CD14-positive monocyte (primary cell): ENCODE measurements at places on chromosomes 6 and 20.
A peak's percentile ranks its signal among the peaks of the same experiment; 100 is the strongest.

DNA sequence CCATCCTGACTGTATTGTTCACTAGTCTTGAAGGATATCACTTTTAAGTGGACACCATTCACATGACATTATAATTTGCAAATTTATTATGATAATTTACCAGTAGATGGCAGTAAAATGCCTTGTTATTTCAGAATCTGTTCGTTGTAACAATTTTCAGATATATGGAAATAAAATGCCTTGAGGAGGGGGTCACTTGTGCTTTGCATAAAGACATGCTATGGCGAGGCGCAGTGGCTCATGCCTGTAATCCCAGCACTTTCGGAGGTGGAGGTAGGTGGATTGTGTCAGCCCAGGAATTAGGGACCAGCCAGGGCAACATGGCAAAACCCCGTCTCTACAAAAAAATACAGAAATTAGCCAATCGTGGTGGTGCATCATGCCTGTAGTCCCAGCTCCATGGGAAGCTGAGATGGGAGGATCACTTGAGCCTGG is 9.0 kb upstream of the NCOA6 start:
- peak; percentile 24 for DNase-seq

GRCh38 chr6:136673571-136673970 is 118.7 kb downstream of the MAP3K5 start:
- DNase-seq, result no peak

GRCh38 chr6:5164092-5164491 is 79.0 kb downstream of the PPP1R3G start:
- DNase-seq, result no peak

DNA sequence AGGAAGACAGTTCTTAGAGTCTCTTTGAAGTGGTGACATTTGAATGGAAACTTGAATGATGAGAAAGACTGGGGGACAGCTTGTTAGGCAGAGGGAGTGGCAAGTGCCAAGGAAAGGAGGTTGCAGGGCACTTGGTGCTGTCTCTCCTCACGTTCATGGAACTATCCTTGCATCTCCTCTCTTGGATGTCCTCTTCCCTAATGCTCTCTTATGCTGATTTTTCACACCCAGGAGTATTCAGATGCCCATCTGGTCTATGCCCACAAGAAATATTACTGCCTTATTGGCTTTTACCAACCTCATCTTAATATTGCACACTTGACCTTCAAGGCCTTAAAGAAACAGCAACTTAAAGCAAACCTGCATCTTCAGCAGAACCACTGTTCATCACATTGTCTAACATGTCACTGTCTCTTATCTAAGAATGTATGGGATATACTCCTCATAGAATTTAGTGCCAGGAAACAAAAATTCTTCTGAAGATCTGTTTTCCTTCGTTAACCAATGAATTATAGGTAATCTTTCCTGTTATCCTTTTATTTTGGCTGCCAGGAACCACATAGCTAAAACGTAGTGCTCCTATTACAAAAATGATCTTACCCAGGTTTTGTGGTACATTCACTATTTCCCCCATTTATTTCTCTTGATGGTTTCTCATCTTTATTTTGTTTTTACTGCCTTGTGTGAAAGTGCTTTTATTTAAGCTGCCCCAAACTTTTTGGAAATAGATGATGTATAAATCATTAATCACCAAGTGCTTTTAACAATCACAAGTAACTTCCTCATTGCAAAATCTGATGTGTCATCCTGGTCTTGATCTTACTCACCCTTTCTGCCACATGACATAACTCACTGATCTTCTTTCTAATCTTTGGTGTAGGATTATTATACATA is 12.8 kb downstream of the RGS17 start:
- peak; percentile 82 for DNase-seq

DNA sequence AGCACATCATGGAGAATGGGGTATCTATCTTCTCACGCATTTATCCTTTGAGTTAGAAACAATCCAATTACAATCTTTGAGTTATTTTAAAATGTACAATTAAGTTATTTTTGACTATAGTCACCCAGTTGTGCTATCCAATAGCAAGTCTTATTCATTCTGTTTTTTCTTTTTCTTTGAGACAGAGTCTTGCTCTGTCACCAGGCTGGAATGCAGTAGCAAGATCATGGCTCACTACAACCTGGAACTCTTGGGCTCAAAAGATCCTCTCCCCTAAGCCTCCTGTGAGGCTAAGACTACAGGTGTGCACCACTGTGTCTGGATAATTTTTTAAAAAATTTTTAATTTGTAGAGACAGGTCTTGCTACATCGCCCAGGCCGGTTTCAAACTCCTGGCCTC is 201.5 kb upstream of the ZNF217 start:
- no peak for DNase-seq

DNA sequence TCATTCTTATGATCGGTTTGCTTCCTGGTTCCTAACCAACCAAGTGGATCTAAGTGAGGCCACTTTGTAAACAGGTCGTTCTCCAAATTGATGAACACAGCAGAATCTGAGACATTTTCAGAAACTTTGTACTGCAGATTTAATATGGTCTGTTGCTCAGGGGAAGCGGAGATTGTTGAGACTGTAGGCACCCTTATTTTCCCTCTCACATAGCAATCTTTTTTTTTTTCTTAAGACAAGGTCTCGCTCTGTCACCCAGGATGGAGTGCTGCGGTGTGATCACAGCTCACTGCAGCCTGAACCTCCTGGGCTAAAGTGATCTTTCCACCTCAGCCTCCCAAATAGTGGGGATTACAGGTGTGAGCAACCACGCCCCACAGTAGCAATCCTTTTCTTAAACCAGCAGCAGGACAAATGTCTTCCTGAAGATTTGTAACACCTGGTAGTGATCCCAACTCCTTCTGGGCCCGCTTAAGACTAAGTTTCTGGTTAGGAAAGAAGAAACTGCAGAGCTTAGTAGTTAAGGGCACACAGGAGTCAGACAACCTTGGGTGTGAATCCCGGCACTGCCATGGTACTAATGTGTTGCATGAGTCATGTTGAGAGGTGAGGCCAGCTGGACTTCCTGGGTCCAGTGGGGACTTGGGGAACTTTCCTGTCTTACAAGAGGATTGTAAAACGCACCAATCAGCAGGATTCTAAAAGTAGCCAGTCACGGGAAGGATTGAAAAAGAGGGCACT is 48.4 kb upstream of the EZR start:
- DNase-seq, result peak; percentile 20

- DNase-seq, result no peak
Measured at GRCh38 chr6:88945415-88946008, 17.9 kb downstream of the RNGTT start.

GRCh38 chr6:149634315-149634714 is 14.2 kb downstream of the KATNA1 start:
- no peak for DNase-seq

- DNase-seq, result no peak
Measured at GRCh38 chr6:157759028-157759427, 64.0 kb upstream of the SNX9 start.

DNA sequence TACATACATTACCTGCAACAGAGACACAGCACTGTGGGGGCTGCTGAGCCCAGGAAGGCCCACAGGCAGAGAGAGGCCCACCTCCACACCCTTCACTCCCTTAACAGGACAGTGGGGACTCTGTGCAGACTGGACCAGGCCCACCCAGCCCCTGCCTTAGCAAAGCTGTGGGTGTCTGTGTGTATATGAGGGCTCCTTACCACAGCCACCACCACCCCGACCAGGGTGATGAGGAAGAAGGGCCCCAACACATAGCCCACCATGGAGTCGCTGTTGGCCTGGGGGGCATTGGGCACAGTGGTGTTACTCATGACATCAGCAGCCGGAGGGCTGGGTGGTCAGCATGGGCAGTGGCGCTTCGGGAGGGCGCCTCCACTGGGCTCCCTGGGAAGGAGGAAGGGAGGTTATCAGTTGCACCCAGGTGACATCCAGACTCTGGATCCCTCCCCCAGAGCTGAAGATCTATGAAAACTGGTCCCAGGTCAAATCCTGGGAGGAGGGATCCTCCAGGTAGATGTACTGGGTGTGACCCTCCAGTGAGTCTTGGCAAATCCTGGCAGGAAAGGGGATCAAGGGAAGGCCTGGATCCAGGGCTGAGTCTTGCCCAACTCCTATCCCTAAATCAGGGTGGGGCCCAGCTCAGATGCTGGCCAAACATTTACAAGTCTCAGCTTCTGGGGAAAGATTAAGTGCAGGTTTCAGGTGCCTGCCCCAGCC is 1.2 kb downstream of the SMIM29 start:
- DNase-seq, result no peak

- peak; percentile 69 for DNase-seq
Measured at GRCh38 chr20:2469991-2470422, 582 bp downstream of the SNRPB start.

- DNase-seq, result no peak
Measured at GRCh38 chr6:4460586-4461475, 315.4 kb upstream of the CDYL start.

DNA sequence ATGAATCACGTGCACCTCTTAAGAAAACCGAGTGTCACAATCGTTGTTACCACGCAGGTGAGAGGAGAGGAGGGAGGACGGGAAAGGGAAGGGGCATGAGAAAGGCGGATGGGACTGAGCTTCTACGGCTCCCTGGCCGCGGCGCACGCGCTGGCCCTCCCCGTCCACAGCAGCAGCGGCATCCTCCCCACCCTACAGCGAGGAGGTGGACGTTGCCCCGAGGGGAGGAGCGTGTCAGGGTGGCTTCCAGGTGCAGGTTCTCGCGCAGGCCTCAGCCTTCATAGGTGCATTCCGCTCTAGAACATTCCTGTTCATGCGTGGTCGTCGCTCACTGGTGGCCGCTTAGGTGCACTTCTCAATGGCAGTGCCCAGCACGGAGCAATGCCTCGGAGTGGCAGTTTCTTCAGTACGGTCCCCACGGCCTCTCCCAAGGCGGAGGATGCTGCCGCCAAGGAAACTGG is 29.7 kb upstream of the AFDN start:
- no peak for DNase-seq

DNA sequence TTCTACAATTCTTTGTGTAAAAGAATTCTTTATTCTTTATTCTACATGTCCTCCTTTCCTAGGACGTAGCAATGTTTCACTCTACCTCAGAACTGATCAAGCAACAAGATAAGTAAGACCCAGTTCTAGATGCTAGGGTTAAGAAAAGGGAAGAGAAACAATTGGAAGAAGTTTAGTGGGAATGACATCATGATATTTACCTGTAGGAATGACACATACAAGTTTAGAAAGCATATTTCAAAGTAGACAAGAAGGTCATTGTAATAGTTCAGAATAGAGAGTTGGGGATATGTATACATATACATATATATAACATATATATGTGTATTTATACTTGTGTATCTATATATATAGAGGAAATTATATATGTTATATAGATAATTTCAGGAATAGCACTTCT is 43.4 kb upstream of the LRRC1 start:
- DNase-seq, result no peak

DNA sequence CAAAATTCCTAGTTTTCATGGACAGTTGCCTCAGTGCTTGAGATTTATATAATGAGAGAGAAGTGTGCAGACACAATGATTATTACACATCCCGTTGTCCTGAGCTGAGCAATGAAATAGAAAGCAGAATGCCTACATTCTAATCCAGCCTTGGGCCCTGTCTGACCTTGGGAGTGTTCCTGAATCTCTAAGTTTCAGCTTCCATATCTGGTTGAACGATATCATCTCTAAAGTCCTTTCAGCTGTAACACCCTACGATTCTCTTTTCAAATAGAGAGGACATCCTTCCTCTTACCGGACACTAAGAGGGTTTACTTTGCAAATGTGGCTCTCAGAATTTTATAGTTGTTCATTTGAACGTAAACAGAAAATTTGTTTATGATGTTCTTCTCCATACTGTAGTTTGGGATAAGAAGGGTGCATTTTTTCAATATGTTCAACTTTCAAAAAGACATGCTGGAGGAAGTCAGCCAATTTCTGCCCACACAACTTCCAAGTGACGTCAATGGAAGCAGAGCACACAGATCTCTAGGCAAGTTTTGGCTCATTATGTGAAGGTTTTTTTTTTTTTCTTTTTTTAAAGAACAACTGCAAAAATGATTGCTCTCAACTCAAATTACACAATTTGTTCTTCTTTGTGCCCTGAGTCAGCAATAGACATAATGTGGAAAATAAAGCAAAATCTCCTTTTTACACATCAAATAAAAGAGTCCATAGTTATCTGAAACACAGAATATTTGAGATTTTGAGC is 50.4 kb downstream of the PDE7B start:
- no peak for DNase-seq

GRCh38 chr20:9392892-9393857 is 121.2 kb upstream of the LAMP5 start:
- DNase-seq, result peak; percentile 51

- DNase-seq, result no peak
Measured at GRCh38 chr6:55666606-55667225, 87.7 kb upstream of the HMGCLL1 start.

DNA sequence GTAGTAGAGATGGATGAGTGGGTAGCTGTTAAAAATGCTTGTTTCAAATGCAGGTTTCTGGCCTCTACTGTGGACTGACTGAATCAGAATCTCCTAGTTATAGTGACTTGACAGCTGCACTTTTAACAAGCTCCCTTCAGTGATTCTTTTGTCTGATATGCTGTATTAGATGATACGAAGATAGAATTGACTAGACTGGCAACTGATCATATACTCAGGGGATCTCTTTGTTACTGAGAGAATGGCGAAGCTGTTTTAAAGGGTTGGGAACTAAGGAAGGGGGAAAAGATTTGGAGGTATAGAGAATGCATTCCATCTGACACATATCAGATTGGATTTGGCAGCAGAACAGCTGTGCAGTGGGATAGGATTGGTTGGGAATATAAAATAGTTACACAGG is 7.0 kb downstream of the ENPP4 start:
- no peak for DNase-seq

GRCh38 chr6:84739866-84740208 is 24.6 kb downstream of the TBX18 start:
- DNase-seq, result no peak

DNA sequence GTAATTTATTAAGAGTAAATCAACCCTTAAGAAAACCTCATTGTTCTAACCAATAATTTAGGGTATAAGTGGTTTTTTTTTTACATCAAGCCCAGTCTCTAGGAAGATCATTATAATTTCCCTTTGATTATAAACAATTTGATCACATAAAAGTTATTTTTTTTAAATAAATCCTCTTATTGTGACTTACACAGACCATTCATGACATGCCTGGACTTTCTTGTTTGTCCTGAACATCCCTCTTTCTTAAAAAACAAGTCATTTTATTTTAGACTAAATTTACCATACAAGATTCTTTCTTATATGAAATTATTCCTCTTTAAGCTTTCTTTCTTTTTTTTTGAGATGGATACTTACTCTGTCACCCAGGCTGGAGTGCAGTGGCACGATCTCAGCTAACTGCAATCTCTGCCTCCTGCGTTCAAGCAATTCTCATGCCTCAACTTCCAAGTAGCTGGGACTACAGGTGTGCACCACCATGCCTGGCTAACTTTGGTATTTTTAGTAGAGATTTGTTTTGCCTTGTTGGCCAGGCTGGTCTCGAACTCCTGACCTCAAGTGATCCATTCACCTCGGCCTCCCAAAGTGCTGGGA is 53.6 kb upstream of the AGPAT4 start:
- DNase-seq, result no peak

GRCh38 chr20:51750037-51750769 is 18.0 kb downstream of the ATP9A start:
- no peak for DNase-seq

- DNase-seq, result no peak
Measured at GRCh38 chr20:59891581-59891980, 41.9 kb downstream of the SYCP2 start.
